ENCODE measurements at places on chromosomes 11 and 22.
A peak's percentile ranks its signal among the peaks of the same experiment; 100 is the strongest.

DNA sequence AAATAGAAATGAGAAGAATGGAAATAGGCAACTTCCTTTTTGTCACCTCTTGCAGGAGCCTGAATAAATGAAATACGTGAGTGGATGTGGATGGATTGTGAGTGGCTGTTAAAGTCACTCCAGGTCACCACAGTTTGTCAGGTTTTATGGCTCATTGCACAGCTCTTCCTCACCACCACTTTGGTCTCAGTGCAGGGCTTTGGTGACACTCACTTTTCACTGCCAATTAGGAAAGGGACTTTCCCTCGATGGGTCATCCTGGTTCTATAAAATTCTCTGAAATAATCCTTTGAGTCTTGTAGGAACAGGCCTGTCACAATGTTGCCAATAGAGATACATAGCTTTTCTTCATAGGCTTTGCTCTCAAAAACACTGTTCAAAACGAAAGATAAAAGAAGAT, 172.4 kb upstream of the C11orf87 start:
- no peak for DNase-seq

DNA sequence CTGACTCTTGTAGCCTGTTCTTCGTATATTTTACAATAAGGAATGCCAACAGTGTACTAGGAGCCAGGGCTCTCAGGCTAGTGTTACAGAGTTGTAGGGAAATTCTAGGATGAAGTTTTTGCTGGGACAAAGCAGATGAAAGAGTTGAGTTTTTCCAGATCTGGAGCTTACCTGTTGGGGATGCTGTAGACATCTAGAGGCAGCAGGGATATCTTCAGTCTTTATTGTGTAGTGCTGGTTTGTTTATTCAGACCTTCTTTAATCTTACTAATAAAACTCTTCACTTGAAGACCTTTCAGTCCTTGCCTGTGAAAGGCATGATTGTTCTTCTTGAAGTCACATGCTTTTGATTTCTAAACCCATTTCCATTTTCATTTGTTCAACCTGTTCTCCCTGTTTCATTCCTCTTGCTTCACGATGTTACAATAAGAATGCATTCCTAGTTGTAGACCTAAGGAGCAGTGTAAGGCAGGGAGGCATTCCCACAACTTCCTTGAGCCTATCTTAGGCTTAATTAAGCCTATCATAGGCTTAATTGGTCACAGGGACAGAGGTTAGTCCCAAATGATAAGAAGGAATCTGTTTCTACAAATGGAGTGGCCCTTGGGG, 7.9 kb upstream of the SLC37A2 start:
- no peak for DNase-seq

DNA sequence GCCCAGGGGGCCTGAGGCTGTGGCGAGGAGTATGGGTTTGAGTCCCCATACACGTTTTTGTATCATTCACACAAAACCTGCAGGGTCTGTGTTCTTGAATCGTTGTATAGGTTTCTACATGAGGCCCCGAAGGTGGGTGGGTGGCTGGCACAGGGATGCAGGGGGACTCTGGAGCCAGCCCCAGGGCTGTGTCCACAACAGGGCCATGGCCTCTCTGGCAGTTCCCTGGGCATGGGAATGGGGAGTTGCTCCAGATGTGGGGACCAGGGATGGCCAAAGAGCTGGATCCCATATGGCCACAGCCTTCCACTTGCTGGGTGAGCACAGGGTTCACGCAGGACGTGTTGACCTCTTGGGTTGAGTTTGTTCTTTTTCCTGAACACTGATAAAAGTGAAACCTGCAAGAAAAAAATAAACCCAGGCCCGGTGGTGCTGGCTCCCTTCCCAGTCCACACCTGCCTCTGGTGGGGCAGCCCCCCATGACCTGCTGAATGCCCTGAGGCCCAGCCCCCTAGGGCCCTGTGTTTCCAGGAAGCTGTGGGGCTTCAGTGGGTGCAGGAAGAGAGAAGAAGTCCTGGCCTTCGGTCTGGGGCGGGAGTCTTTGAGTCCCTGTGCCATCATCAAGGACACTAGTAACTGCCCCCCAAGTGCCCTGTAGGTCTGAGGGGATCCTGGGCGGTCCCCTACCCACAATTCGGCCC, 16.1 kb downstream of the MYRF start:
- DNase-seq = no peak

DNA sequence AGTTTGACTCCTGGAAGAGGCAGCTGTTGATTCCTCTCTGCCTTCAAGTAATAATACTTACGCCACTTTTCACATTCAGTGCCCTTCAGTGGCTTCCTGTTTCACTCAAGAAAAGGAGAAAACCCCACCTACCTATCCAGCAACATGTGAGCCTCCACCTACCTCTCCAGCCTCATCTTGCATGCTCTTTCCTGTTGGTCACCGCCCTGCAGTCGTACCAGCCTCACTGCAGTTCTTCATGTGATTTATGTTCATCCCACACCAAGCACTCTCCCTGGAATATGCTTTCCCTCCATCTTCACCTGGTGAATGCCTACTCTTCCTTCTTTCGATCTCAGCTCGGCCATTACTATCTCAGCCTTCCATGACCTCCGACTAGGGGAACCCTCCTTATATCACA, 21.8 kb upstream of the YWHAH start:
- no peak for DNase-seq

- no peak for DNase-seq
These were observed 205.1 kb upstream of the PITPNB start for GRCh38 chr22:28123989-28124766.

- DNase-seq = no peak
These were observed 29.3 kb upstream of the CSNK1E start for GRCh38 chr22:38346506-38346905.

- peak; percentile 78 for DNase-seq
These were observed 20.7 kb downstream of the ELF5 start for GRCh38 chr11:34492806-34493414.

GRCh38 chr11:65932558-65932919, 12.7 kb upstream of the TSGA10IP start:
- DNase-seq = no peak

- DNase-seq = no peak
These were observed 14.7 kb downstream of the EPS8L2 start for GRCh38 chr11:720642-721246.

DNA sequence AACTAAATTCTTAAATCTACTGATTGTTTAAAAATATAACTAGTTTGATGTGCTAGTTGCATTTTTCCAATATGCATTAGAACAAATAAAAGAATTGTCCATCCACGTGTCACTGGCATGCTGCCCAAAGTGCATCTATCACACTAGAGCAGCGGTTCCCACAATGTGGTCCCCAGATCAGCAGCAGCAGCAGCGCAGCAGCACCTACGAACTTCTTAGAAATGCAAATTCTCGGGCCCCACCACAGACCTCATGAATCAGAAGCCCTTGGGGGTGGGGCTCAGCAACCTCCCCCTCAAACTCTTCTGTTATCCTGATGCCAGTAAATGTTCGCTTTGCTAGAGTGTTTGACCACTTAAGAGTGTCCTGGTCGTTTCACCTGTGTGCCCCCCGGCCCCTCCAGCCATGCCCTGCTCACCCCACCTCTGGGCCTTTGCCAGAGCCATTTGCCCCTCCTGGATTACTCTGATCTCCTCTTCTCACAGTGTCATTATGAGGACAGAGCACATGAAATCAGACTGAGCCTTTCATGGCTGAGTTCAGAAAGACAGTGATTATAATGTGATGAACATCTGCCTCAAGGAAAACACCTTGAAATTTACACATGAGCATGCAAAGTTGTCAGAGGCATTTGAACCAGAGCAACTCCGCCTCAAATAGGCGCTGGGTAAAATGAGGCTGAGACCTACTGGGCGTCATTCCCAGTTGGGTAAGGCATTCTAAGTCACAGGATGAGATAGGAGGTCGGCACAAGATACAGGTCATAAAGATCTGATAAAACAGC, 12.6 kb upstream of the VSIG10L2 start:
- DNase-seq = no peak

DNA sequence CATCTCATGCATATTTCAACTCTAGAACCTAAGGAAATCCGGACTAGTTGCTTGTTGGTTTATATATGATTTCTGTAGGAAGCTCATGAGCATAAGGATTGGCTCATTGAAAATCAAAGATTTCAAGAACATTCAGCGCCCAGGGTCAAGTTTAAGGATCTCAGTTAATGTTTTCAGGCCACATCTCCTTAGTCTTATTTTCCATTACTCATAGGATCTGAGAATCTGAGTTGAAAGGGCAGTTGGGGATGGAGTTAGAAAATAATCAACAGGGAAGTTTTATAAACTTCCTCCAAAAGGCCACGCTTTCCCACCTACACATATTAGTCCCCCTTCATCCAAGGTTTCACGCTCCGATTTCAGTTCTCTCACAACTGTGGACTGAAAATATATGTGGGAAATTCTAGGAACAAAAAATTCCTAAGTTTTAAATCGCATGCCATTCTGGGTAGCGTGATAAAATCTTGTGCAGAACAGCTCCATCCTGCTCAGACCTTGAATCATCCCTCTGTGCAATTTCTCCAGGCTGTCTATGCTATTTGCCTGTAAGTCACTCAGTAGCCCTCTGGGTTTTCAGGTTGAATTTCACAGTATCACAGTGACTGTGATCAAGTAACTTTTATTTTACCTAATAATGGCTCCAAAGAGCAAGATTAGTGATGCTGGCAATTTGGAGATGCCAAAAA, 160.2 kb downstream of the KIRREL3 start:
- peak; percentile 6 for DNase-seq

DNA sequence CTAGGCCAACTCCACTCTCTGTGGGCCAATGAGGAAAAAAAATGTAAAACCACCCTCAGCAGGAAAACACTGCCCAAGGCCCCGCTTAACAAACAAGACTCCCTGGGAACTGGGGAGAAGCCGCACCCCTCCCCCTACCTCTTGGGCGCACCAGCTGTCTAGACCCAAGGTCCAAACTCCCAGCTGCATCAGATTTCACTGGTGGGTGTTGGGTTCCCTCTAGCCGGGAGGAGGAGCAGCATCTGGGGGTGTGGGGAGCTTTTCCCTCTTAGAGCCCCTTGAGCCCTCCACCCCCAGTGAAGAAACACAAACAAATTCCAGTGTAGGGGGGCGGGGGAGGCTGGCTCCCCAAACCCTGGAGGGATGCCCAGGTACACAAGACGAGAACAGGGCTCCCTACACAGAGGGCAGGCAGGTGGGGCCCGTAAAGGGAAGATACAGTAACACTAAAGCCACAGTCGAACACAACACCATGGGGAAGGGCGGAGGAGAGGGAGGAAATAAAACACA, 64.9 kb downstream of the NECTIN1 start:
- no peak for DNase-seq

GRCh38 chr22:44413211-44413610, 84.8 kb downstream of the RTL6 start:
- no peak for DNase-seq

- DNase-seq = no peak
These were observed 541.9 kb upstream of the CADM1 start for GRCh38 chr11:116046127-116046526.

GRCh38 chr22:29750559-29751538, 16.0 kb downstream of the ZMAT5 start:
- DNase-seq = no peak

DNA sequence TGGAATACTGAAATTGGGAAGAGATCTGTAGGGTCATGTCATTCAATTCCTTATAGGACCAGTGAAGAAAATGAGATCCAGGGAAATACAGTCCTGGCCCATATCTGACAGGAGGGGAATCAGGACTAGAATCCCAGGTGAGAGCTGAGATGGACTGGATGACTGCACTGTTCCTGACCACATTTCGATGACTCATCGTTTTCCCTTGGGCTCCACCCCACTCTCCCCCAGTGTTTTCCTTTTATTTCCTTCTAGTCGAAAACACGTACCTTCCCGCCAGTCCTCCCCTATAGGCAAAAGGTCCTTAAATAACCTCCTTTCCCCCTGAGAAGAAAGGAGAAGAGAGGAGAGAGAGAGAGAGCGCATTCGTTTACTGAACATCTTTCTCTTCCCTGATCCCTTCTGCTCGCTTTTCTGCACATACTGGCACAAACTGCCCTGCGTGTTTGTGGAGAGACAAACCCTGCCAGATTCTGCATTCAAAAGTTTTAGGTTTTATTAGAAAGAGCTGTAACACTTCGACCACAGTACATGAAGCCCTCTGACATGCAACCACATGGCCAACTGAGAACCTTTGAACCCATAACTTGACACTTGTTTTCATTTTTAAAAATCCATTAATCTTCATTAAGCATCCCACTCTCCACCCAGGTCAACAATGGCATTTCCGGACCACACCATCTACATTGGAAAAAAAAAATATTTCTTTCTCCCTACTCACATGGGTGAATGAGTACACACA, 565.7 kb downstream of the METTL15 start:
- DNase-seq = no peak

DNA sequence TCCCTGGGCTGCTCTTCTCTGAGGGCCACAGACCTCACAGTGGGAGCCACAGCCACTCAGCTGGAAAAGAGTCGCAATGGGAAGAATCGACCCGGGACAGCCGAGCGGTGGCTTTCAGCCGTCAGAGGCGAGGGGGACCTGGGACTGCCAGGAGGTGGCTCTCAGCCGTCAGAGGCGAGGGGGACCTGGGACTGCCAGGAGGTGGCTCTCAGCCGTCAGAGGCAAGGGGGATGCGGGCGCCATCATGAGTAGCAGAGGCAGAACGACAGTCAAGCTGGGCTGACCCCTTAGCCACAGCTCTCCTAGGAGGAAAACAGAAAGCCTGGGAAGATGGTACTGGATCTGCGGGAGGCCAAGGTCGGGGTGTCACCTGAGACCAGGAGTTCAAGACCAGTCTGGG, 14.9 kb upstream of the MUC2 start:
- DNase-seq = no peak

GRCh38 chr11:10298342-10298741, 4.3 kb upstream of the SBF2 start:
- DNase-seq = peak; percentile 46

DNA sequence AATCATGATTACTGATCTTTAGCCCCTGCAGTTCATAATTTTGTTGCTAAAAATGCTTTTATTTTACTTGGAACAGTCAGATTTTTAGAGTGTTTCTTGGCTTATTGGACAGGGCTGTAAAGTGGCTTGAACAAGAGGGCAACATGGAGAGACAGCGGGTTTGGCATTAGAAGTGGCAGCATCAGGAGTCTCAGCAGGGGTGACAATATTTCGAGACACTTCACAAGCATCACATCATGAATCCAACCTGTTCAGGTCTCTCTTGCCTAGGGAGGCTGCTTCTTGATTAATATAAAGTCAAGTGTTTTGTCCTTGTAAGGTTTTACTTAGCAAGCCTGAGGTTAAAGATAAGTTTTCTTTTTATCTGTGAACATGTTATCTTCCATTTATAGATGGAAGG, 2249.5 kb downstream of the LRRC4C start:
- no peak for DNase-seq

GRCh38 chr11:1652771-1653540, 23.4 kb downstream of the KRTAP5-5 start:
- peak; percentile 56 for DNase-seq
